ENCODE measurements at places on chromosomes 1 and 21.

DNA sequence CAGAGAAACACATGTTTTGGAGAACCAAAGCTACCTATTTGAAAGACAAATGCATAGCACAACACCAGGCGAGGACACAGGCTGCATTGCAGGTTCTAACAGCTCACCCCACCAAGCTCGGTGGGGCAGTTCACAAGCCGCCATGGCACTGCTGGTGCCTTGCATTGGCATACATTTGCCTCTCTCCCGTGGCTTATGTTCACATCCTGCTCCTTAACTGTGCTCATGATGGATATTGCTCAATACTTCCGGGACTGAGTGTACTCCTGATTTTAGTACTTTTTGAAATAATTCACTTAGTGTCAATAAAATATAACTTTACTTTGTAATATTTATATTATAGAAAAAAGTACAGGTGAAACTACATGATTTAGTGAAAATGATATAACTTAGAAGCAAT, 1187.4 kb upstream of the NCAM2 start:
- no peak for DNase-seq

- no peak for DNase-seq
Measured at GRCh38 chr1:216456682-216457081, 33.4 kb upstream of the USH2A start.

- no peak for DNase-seq
Measured at GRCh38 chr1:246748867-246749266, 24.7 kb downstream of the SCCPDH start.

DNA sequence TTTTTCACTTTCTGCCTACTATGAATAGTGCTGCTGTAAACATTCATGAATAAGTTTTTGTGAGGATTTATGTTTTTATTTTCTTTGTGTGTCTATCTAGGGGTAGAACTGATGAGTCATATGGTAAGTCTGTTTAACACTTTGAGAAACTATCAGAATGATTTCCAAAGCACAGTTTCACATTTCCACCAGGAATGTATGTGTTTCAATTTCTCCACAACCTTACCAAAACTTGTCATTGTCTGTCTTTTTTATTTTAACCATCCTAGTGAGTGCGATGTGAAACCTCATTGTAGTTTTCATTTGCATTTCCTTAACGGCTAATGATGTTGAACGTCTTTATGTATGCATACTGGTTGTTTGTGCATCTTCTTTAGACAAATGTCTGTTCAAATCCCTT, 23.5 kb downstream of the RNASEL start:
- no peak for DNase-seq

Data from activated CD4-positive, alpha-beta T cell treated with anti-CD3 and anti-CD28 coated beads for 48 hours (primary cell).